Vein endothelial cell (primary cell): ENCODE measurements at places on chromosomes 4 and X. TPM values are rescaled to one million over a fixed set of nuclear protein-coding genes. Genes with fewer than 3 reads are reported as not detected.

The DMRTC1B gene
- total RNA-seq, result not detected in 2 replicates

The GAGE12J gene
- not detected in 2 replicates for total RNA-seq

The GEMIN8 gene
- 13.0 and 15.7 TPM in 2 replicates for total RNA-seq

The PGRMC2 gene
- 19.6 and 21.6 TPM in 2 replicates for total RNA-seq

The PPP4R3C gene
- not detected in 2 replicates for total RNA-seq

The SLC10A7 gene
- total RNA-seq, result 11.1 and 16.2 TPM in 2 replicates

The EDA2R gene
- 4.2 and 7.5 TPM in 2 replicates for total RNA-seq

The UBL4A gene
- 39.9 and 43.1 TPM in 2 replicates for total RNA-seq

The STATH gene
- not detected in 2 replicates for total RNA-seq

The CXCL3 gene
- total RNA-seq, result 0.33 and 0.57 TPM in 2 replicates

The PIR gene
- 77.7 and 127 TPM in 2 replicates for total RNA-seq

The NSUN7 gene
- total RNA-seq, result not detected in 2 replicates

The ABCG2 gene
- 36.7 and 40.2 TPM in 2 replicates for total RNA-seq

The KDR gene
- total RNA-seq, result 286 and 524 TPM in 2 replicates

The TADA2B gene
- 11.8 and 12.7 TPM in 2 replicates for total RNA-seq

The PDGFC gene
- 7.0 and 8.8 TPM in 2 replicates for total RNA-seq

The NEXMIF gene
- 0.10 TPM in 1 of 2 replicates, not detected in the other for total RNA-seq

The CCDC158 gene
- not detected in 2 replicates for total RNA-seq

The PABPC1L2B gene
- total RNA-seq, result not detected in 2 replicates

The STK32B gene
- total RNA-seq, result 26.8 and 39.2 TPM in 2 replicates

The SSX1 gene
- total RNA-seq, result not detected in 2 replicates

The RAB41 gene
- not detected in 2 replicates for total RNA-seq

The COX7B2 gene
- not detected in 2 replicates for total RNA-seq

The ALB gene
- not detected in 2 replicates for total RNA-seq

The HSFX4 gene
- total RNA-seq, result not detected in 2 replicates

The P2RY8 gene
- total RNA-seq, result under 0.01 TPM in 1 of 2 replicates, not detected in the other

The EVC2 gene
- 6.2 and 7.0 TPM in 2 replicates for total RNA-seq

The IQSEC2 gene
- 4.0 and 4.2 TPM in 2 replicates for total RNA-seq

The FRMPD4 gene
- total RNA-seq, result under 0.01 TPM in 1 of 2 replicates, not detected in the other

The DDX53 gene
- not detected in 2 replicates for total RNA-seq
